NCI-H1105 (cell line): ENCODE measurements at places on chromosomes 3 and 15.

- no peak for DNase-seq
Observed at GRCh38 chr15:100020189-100020588, 287.0 kb upstream of the LYSMD4 start.

- no peak for DNase-seq
Observed at GRCh38 chr3:141288336-141288990, 56.8 kb downstream of the PXYLP1 start.

DNA sequence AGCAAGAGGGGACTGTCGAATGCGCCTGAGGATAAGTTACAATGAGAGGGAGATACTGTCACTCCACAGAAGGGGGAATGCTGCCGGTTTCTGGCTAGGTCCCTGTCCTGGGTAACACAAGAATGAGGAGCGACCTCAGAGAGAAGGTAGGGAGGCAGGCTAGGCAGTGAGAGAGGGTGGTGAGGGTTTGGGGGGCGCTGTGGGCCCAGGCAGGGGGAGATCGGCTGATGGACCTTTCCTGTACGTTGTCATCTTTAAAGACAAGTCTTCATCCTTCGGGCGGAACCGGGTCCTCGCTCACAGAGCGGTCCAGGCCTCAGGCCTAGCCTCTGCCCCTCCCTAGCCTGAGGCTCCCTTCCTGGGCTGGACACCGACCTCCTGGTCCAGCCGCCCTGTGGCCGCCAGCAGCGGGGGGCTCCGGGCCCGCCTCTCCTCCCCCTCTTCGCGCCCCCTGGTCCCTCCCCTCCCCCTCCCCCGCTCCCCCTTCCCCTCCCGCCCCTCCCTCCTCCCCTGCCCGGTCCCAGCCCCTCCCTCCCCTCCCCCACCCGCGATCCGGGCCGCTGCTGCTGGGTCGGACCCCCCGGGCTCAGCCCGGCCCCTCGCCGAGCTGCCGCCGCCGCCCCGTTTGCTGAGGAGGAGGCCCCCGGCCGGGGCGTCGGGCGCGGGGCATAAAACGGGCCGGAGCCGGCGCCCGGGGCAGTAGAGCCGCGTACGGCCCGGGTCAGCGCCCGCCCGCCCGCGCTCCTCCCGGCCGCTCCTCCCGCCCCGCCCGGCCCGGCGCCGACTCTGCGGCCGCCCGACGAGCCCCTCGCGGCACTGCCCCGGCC is at the start of gene CHRD:
Gene CHRD, plus strand, starts transcription at position 697 of the 827 bp plus-strand sequence. CDS start 265 bp downstream, outside the sequence.
- no peak for DNase-seq

- DNase-seq: no peak
Observed at GRCh38 chr3:64987726-64988125, 299.9 kb upstream of the ADAMTS9 start.
